ENCODE measurements at places on chromosomes 12 and 14.

DNA sequence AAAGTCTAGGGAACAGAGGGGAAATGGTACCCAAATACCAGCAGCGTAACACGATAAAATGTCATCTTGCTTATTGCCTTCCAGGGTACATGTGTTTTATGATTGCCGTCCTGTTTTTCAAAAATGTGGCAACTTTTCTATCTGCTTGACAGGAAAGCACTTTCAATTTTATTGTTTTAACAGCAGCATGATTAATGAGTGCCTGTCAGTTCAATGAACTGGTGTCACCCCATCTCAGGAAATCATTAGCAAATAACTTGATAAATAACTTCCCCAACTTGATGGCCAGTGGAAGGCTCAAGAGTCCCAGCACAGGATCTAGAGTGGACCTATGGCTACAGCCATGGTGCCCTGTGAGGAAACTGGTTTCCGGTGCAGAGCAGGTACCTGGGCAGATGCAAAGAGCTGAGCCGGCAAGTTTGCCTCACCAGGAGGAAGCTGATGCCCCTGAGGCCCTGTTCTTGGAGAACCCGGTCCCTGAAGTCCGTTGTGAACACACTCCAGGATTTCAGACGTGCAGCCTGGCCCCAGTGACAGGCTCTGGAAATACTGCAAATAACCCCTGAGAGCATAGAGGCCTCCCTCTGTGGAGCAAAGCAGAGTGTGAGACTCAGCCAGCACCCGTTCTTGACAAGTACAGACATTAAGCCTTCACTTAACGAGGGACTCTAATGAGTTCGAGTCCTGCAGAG lies 173.5 kb upstream of the SFSWAP start:
- DNase-seq, result no peak

DNA sequence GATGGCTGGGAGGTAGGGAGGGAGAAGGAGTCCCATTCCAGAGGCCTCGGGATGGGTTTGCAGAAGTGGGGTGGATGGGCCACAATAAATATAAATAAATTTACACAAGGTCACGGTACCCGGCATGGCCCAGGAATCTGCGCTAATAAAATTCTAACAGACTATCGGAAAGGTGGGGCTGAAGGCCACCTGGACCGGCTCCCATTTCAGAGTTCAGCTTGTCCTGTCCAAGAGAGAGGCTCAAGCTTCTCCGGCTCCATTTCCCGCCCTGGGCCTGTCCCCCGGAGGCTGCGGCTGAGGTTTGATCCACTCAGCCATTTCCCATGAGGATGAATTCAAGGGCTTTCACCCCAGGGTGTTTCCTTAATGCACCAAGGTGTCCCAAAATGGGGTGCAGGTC lies 30.2 kb downstream of the FOXN4 start:
- DNase-seq, result no peak

DNA sequence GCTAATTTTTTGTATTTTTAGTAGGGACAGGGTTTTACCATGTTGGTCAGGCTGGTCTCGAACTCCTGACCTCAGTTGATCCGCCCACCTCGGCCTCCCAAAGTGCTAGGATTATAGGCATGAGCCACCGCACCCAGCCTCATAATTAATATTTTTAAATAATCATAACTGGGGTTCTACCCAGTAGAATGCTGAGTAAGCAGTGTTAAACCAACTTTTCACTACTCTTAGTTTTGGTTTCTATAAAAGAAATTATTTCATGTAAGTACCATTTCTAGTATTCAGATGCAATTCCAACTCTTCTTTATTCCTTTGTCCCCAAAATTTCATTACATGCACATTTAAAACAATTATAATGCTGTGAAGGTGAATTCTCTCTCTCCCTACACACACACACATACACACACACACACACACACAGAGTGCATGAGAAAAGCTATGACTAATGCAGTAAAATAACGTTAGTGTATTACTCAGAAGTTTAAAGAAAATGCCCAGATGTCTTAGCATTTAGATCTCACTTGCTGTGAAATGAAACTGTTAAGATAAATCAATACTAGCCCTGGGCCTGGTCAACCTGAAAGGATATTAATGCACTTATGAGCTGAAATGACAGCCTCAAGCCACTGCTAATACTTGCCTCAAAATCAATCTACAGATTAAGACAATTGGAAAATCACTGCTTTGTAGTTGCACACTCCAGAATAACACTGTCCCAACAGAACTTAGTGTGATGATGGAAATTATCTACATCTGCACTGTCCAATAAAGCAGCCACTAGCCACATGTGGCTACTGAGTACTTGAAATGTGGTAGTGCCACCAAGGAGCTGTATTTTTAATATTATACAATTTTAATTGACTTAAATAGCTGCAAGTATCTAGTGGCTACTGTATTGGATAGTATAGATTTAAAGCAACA lies 36.0 kb downstream of the PTPN21 start:
- peak; percentile 88 for DNase-seq

- no peak for DNase-seq
Measured at GRCh38 chr14:71607056-71607455, 325.2 kb upstream of the RGS6 start.

DNA sequence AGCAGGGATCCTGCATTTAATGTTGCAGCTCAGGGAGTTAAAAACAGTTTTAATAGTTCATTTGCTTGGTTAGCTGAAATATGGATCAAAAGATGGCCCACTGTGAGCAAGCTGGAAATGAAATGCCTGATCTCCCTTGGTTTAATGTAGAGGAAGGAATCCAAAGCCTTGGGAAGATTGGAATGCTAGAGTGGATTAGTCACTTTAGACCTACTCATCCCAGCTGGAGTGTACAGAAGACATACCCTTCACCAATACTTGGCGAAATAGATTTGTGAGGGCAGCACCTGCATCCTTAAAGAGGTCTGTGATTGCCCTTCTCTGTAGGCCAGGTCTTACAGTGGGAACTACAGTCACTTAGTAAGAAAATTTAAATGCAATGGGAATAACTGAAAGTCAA lies 58.0 kb upstream of the KRAS start:
- peak; percentile 80 for DNase-seq

DNA sequence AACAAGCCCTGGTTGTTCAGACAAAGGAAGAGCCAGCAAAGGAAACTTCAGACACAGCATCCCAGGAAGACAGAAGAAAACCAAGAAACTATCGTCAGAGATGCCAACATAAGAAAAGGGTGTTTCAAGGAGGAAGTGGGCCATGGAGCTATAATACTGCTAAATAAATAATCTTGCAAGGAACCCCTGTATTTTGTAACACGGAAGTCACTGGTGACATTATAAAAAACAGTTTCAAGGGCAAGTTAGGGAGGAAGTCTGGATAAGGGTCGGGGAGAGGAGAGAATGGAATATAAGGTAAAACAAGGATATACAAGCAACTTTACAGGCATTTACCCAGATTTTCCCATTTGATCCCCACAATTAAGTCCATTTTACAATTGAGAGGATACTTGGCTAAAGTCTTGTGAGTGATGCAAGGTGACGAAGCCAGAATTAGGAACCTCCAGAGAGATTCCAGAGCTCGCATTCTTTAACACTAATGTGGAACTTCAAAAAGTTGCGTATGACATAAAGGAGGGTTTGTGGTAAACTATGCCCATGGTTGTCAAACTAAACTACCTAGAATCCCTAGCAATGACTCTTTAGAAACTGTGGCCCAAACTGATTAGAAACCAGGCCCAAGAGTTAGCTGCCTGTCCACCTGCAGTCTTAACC lies 46.4 kb downstream of the PPM1H start:
- DNase-seq, result no peak

DNA sequence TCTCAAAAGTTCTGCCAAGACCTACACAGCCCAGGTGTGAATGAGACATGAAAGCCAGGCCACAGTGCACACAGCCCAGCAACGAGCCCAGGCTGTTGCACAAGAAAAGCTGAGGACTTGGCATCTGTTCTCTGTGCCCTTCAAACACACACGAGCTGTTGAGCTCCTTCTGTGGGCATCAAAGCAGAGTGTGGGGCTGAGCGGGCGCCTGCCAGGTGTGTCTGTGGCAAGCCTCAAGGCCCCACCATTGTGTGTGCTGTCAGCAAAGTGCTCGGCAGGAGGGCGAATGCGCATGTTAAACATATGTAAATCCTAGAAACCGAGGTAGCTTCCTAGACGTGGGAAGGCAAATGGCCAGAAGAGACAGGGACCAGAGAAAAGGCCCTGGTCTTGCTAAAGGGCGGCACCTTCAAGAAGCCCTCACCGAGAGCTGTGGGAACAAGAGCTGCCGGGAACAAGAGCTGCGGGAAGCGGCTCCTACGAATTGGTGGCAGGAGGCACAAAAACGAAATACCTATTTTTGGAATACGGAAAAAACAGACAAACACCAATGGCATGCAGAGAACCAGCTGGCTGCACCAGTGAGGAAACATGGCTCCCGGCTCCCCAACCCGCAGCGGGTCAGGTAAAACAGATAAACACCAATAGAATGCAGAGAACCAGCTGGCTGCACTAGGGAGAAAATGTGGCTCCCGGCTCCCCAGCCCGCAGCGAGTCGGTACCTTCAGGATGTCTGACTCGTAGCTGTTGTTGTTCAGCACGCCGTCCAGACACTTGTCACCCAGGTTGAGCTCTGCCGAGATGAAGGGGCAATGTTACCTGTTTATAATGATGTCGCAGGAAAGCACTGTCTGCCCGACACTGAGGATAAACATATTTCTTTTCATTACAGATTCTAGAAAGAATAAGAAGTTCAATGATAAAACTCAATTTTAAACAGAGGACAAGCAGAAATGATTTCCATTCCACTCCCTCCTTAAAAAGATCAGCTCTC lies 19.0 kb upstream of the GOLGA3 start:
- DNase-seq, result no peak

GRCh38 chr12:130117233-130117632 lies 45.0 kb upstream of the FZD10 start:
- no peak for DNase-seq

GRCh38 chr14:56341766-56342493 lies 223.7 kb downstream of the PELI2 start:
- peak; percentile 92 for DNase-seq
